Right forelimb (tissue), 1 donor: ENCODE measurements at places on chromosomes 7 and 10.

GRCh38 chr10:122142641-122143237 is 128.4 kb upstream of the BTBD16 start:
- DNase-seq, result no peak

DNA sequence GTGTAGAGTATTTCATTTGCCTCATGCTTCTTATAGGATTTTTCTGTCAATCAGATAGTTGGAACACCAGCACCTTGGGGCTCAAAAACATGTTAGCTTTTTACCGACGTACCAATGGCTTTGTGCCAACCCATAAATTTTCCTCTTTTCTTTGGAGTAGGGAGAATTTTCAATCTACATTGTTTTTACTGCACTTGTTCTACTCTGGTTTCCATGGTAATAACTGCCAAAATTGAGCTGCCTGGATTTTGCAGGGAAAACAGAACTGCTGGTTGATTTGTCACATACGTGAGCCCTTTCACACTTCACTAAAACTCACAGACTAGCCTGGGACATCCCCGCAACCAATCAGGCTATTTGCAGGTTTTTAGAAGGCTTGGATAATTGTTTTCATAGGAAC is 189.7 kb downstream of the ARHGAP21 start:
- no peak for DNase-seq

DNA sequence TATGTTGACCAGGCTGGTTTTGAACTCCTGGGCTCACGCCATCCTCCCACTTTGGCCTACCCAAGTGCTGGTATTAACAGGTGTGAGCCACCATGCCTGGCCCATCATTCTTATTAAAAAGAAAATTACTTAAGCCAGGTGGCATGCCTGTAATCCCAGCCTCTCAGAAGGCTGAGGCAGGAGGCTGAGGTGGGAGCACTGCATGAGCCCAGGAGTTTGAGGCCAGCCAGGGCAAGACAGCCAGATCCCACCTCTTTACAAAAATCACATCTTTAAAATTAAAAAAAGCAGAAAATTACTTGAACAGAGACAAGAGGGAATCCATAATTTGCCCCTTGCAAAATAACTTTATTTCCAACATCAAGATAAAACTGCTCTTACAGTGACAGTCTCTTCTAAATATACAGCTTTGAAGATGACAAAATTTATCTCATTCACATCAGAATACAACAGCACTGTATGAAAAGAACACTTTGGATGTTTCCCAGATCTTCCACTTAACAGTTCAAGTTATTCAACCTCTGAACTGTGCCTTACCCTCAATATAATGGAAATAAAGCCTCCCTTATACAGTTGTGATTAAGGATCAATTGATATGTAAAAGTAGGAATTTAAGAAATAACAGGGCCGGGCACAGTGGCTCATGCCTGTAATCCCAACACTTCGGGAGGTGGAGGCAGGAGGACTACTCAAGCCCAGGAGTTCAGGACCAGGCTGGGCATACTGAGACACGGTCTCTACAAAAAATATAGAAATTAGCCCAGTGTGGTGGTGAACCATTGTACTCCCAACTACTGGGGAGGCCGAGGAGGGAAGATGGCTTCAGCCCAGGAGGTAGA is 10.3 kb downstream of the WAPL start:
- no peak for DNase-seq

DNA sequence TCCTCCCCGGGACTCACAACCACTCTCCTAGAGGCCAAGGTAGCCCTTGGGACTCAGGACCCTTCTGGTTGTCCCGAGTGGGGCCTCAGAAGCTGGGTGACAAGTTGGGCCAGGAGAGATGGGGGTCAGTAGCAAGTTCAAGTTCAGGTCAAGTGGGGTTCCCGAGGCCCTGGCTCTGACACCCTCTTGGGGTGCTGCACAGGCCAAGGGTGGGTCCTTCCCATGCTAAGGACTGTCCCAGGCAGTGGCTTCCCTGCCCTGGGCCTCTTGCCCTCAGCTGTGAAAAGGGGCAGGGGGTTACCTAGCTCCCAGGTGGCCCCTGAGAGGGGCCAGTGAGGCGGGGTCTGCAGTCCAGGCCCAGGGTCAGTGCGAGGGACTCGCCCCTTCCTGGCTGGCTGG is 115.4 kb upstream of the TNRC18 start:
- no peak for DNase-seq

DNA sequence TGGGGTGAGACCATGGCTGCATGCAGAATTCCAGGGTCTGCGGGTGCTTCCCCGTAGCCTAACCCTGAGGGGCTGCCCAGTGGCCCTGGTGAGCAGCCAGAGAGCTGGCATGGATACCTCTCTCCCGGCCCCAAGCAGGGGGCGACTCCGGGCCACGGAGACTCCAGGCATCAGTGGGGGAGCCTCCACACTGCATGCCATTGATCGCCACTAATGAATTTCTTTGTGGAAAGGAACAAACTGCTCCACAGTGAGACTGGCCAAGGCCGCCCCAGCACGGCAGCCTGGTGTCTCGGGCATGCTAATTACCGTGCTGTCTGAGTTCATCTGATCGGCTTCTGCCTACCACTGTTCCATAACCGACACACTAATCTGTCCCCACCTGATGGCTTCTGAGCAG is 184.4 kb downstream of the GRID1 start:
- peak; percentile 17 for DNase-seq

DNA sequence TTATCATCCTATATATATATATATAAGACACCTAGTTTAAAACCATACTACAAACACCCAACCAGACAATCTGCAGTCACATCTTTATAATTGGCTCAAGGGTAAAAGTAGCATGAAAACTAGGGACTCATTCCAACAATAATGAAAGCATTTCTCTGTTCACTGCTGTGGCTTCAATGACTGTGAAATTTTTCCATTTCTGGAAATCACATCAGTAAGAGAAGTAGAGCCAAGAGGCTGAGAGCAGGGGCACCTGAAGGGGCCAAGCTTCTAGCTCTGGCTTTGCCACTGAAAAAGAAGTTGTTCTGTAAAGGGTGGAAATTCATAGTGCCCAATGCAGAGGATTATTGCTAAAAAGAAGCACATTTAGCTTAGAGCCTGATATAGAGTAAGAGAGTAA is 158.6 kb upstream of the GLI3 start:
- no peak for DNase-seq

- DNase-seq, result no peak
Measured at GRCh38 chr10:127080317-127080716, 116.1 kb downstream of the INSYN2A start.

DNA sequence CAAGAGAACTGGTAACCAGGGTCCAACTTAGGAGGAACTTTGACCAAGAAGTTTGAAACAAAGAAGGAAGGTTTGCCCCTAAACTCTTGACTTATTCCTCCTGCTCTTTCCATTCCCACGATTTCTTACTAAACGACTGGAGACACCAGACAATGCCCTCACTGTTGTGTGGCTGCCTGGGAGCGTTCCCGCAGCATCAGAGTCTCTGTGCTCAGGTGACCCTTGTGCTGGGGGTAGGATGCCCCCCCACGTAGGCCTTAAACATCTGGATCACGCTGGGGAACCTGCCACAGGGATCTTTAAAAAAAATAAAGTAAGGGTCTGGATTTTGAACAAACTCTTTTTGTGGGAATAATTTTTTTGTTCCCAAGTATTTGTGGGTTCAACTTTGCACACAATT is 30.1 kb upstream of the CTBP2 start:
- no peak for DNase-seq

- DNase-seq, result no peak
Measured at GRCh38 chr7:1814089-1814811, 144.2 kb downstream of the ELFN1 start.

DNA sequence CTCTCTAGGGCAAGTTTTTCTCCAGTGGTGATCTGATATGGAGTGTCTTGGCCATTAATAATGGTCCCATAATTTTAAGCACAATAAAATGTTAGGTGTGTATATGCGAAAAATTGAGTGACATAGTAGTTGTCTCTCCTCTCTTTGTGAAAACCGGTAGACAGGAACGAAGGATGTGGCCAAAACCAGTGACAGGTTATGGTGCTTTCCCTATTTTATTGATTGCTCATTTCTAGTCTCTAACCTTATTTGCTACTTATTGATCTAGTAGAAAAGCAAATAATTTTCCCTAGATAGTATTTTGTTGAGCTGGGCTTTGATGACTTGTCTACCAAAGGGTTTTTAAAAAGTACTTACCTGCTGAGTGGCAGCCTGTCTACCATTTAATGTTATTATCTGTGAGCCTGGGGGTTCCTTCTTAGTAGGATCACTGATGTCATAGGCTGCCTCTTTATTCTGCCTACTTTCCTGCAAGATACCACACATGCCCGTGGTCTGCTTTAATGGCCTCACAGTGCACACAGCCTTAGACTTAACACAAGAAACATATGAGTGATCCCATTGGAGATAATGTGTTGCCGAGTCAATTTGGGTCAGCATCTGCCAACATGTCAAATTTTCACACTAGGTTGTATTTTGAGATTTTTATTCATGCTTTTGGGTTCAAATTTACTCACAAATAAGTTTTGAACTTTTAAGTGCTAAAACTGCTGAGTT is 100.0 kb downstream of the AUTS2 start:
- no peak for DNase-seq

- DNase-seq, result no peak
Measured at GRCh38 chr10:92407305-92408016, 116.5 kb downstream of the MARCHF5 start.

DNA sequence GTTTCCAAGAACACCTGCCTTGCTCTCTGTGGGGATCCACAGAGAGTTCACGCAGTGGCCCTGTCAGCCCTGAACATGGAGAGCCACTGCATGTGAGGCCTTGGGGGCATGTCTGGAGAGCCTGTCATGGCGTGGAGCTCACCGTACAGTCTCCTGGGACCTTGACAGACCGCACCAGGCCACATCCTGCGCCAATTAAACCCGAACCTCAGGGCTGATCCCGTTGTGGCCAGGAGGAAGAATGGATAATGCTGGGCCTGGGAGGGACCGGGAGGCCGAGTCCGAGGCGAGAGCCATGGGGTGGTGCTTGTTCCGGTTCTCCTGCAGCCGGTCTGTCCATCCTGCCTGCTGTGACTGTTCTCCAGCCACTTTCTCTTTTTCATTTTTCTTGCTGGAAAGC is 68.7 kb downstream of the DNAJB6 start:
- DNase-seq, result no peak

GRCh38 chr10:42149722-42150427 is 488.5 kb downstream of the ZNF33B start:
- no peak for DNase-seq

- no peak for DNase-seq
Measured at GRCh38 chr7:149188637-149189259, 6.6 kb upstream of the ZNF282 start.

DNA sequence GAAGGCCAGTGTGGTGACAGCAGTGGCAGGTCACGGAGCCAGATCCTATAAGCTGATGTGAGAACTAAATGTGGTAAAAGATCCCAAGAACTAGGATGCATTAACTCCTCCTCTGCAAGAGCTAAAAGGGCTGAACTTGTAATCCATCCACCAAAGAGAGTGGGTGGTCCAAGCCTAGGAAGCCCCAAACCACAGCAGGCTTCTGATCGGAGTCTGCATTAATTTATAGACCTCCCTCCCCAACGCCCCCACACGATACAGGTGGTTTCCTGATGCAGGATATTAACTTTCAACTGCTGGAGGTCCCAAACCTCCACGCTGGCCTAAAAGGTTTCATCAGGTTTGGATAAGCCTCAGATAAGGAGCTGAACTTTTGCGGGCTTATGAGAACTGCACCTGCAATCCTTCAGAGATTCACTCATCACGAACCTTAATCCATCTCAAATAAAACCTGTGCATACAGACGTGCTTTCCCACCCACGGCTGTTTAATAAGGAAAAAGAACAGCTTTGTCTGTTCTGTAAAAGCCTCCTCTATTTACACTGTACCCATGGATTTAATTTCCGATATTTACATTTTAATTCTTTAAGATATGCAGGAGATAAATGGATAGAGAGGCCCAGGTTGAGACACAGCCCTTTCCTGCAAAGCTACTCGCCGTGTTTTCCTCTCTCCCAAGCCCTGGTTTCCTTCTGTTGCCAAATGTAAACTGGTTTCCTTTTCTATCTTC is 74.9 kb downstream of the GFRA1 start:
- DNase-seq, result no peak

DNA sequence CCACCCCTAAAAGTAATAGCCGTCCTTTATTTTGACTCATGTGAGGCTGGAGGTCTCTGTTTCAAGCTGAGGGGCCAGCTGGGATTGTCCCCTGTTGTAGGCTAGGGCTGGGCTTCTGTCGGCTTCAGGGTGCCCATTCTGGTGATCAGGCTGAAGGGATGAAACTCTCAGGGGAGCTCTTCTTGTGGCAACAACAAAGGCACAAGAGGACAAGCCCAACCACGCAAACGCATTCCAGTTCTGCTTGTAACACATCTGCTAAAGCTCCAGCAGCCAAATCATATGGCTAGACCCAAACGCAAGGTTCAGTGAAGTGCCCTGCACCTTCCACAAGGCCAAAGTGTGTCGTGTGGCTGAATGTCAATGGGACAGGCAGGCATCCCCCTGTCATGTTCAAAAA is 405.7 kb downstream of the INHBA start:
- no peak for DNase-seq

DNA sequence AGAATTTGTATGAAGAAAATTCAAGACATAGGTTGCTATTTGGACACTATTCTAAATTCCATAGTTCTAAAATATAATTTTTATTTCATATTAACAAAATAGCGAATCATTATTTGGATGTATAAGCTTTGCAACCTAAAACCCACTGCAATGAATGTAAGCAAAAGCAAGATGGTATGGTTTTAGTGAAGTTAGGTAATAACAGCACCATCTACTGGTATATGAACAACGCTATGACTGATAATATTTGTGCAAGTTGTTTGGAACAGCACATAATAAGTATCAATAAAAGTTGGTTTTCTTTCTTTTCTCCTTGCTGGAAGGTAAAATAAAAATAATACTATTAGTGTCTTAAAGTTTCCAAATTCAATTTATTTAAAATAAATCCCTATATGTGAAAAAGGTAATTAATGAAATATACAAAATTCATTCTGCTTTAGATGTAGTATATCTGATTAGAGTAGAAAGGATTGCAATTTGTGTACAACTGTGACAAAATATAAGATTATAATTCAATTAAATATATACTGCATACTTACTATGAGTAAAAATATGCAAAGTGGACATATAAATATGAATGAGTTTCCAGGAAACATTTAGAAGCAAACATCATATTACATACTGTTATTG is 79.0 kb upstream of the LSM8 start:
- no peak for DNase-seq

- peak; percentile 34 for DNase-seq
Measured at GRCh38 chr7:44380831-44381493, 55.6 kb upstream of the CAMK2B start.

DNA sequence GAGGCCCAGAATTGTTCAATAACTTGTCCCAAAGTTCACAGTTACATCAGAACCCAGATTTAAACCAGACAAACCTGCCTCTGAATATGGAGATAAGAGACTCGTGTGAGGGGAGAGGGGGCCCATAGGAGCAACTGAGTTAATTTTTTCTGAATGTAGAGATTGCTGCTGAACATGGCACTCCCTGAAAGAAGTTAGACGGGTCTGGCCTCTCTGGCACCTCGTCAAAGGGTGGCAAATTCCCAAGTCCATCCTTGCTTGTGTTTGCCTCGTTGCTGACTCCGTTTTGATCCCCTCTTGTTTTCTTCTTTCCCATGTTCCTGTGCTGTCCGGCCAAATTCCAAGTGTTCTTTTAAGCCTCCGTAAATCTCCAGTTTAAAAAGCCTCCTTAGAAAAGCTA is 35.2 kb upstream of the YAE1 start:
- no peak for DNase-seq

- no peak for DNase-seq
Measured at GRCh38 chr10:95761939-95762492, 6.1 kb downstream of the ENTPD1 start.

- DNase-seq, result no peak
Measured at GRCh38 chr10:125238682-125239081, 78.3 kb upstream of the CTBP2 start.

- peak; percentile 99 for DNase-seq
Measured at GRCh38 chr7:54758702-54759592, at the start of gene SEC61G. Gene SEC61G (minus strand): TSS chr7:54759211. CDS start chr7:54757588, 1,623 bp downstream.

GRCh38 chr7:41255716-41256115 is 447.2 kb downstream of the INHBA start:
- no peak for DNase-seq
